Midbrain (tissue), 1 donor: ENCODE measurements at places on chromosomes 13 and 19.

DNA sequence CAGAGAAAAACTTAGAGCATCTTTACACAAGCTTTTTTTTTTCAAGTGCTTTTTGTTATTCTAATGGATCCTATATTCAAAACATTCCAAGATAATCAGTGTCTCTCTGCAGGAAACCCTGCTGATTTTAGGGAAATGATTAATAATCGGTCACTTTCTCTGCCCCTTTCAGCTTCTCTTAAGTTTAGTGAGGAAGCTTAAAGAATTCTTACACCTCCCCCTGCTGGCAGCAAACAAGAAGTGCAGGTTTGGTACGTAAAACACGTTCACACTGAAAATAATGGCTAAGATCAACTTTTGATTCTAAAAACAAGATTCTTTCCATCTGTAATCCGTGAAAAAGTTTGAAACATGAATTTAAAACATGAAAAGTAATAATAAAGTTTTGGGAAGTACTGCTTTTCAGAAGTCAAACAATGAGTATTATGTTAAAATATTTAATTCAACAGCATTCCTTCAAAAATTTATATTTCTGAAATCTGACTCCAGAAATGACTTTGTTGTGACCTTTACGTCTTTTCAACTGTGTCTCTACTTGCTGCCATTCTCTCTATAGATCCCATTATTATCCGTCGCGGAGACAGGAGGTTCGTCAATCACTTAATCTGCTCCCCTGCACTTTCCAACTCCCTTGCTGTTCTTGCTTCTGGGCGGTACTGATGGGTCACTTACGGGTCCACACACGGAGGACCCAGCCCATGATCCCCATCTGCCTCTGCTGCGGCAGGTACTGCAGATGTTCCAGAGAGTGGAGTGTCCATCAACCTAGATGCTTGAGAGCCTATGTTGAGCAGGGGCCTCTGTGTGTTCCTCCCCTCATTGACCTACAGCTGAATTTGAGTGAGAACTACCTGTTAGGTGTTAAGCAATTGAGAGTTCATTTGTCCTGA is 203.1 kb upstream of the EDNRB start:
- DNase-seq: peak; percentile 78

- DNase-seq: no peak
Measured at GRCh38 chr19:47755762-47756626, 10.6 kb downstream of the NOP53 start.

GRCh38 chr13:104650431-104650830 is 1584.2 kb upstream of the SLC10A2 start:
- no peak for DNase-seq

- peak; percentile 89 for DNase-seq
Measured at GRCh38 chr19:18157465-18158063, 4.6 kb downstream of the PIK3R2 start.

DNA sequence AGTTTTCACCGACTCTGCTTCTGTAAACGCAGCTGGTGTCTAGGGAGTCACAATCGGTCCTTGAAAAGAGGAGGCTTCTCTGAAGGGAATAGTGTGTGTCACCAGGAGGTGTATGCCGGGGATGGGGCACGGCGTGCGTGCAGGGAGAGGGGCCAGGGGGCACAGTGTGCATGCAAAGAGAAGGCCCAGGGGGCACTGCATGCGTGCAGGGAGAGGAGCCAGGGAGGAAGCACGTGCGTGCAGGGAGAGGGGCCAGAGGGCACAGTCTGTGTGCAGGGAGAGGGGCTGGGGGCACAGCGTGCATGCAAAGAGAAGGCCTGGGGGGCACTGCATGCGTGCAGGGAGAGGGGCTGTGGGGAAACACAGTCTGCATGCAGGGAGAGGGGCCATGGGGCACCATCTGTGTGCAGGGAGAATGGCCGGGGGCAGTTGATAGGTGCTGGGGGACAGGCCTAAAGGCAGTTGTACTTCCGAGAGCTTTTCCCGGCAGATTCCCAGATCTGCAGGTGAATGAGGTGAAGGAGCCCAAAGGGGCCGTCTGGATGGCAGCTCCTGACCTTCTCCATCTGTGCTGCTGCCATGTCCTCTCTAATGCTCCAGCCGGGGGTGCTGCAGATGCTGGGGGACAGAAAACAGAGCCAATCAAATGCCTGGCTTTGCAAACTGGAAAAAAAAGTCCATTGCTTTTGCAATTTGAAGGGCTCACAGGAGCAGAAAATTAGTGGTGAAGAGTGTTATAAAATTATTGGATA is 36.4 kb downstream of the ATP11A start:
- DNase-seq: no peak

GRCh38 chr19:41792513-41793413 is 3.6 kb upstream of the CEACAM3 start:
- DNase-seq: peak; percentile 3
